ENCODE measurements at places on chromosomes 12 and 14. TPM values are rescaled to one million over a fixed set of nuclear protein-coding genes. Genes with fewer than 3 reads are reported as not detected.

DNA sequence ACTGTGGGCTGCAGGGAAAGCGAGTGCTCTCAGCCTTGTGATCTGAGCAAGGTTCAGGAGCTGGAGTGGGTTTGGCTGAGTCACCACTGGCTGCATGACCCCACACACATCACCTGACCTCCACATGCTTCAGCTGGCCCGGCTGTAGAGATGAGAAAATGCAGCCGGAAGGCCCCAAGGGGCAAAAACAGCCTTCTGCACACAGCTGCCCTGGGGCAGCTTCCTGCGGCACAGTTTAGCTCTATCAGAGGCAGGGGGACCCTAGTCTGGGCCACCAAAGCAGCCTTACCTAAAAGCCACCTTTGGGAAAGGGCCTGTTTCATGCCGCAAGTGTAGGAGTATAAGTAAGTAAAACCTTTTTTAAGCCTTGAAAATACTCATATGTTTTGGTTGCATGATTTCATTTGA, 123.3 kb downstream of the SSPN start:
- DNase-seq = no peak
- H3K27ac ChIP-seq = no peak overlapping the region
- no peaks in the 10 kb centered on the region for H3K4me1 ChIP-seq
- H3K27me3 ChIP-seq = no peaks in the 10 kb centered on the region

DNA sequence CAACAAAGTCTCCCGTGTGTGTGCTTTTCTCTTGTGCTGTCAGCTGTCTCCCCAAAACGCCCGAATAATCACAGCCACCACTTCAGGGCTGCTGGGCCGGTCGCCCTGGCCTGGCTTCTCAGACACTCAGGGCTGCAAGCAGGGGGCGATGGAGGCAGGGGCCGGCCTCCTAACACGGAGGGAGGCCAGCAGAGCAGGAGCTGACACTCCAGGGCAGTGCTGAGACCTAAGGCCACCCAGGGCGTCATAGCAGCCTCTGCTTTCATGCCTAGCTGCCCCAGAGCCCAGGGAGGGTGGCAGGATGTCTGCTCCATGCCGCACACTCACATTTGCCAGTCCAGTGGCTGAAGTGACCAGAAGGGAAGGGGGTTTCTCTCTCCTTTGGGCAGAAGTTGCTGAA, 25.6 kb downstream of the STX2 start:
- no peak overlapping the region for H3K27ac ChIP-seq
- no peak for DNase-seq
- no peaks in the 10 kb centered on the region for H3K4me1 ChIP-seq
- H3K4me3 ChIP-seq = no peak overlapping the region

DNA sequence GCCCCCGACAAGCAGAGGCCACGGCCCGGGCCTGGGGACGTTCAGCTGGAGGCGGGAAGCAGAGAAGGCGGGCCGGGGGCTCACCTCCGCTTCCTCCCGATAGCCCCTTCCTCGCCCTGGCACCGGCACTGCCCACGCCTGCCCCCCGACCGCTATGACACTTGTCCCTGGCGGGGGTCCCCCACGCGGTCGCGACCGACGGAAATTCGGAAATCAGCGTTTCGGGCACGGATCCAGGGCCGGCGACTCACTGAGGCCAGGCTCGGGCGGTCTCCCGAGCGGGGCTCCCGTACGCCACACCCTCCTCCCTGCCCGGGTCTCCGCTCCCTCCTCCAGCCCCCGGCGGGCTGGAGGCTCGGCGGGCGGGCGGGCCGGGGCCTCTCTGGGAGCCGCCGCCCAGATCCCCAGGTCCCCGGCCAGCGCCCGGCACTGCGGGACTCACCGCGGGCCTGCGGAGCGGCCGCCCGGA, 581 bp downstream of the PITPNM2 start:
- H3K36me3 ChIP-seq = no peaks in the 10 kb centered on the region
- H3K4me1 ChIP-seq = no peaks in the 10 kb centered on the region
- no peak overlapping the region for H3K27ac ChIP-seq
- DNase-seq = peak; percentile 87

GRCh38 chr12:22459838-22460490, 84.4 kb downstream of the C2CD5 start:
- no peak overlapping the region for H3K4me3 ChIP-seq
- no peak for DNase-seq
- no peaks in the 10 kb centered on the region for H3K4me1 ChIP-seq
- no peaks in the 10 kb centered on the region for H3K36me3 ChIP-seq

DNA sequence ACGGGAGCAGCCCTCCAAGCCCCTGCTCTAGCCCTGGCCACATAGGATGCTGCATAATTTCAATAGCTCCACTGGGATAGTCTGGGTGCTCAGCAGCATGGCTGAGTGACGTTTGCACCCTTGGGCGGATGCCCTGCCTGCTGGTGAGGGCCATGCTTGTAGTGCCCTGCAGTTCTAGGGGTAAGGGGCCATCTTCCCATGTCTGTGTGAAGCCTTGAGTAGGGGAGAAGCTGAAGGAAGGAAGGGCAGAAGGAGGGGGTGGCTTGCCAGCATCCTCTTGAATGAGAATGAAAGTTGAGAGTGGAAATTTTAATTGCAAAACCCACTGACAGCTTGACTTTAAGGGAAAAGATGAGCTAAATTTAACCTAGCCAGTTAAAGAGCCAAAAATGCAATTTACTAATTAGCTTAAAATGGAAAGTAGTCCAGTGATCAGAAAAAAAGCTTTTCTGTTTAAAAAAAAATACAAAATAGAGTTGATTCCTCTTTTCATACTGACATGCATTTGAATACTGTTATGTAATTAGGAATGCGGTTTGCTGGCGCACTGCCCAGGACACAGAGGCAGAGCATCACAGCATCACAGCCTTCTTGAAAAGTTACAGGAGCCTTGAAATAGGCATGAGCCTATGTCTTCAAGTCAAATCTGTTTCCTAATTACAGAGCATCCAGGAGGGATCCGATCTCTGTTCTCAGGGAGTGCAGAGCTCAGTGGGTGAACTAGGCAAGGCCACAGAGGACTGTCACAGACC, 18.5 kb upstream of the EML1 start:
- no peaks in the 10 kb centered on the region for H3K36me3 ChIP-seq
- no peaks in the 10 kb centered on the region for H3K27me3 ChIP-seq
- no peak overlapping the region for H3K4me3 ChIP-seq
- DNase-seq = no peak

GRCh38 chr14:74841230-74842207, 34.4 kb downstream of the PROX2 start:
- no peak for DNase-seq
- peaks cover 4% of the 10 kb centered on the region for H3K36me3 ChIP-seq
- no peaks in the 10 kb centered on the region for H3K27me3 ChIP-seq
- H3K27ac ChIP-seq = no peak overlapping the region

DNA sequence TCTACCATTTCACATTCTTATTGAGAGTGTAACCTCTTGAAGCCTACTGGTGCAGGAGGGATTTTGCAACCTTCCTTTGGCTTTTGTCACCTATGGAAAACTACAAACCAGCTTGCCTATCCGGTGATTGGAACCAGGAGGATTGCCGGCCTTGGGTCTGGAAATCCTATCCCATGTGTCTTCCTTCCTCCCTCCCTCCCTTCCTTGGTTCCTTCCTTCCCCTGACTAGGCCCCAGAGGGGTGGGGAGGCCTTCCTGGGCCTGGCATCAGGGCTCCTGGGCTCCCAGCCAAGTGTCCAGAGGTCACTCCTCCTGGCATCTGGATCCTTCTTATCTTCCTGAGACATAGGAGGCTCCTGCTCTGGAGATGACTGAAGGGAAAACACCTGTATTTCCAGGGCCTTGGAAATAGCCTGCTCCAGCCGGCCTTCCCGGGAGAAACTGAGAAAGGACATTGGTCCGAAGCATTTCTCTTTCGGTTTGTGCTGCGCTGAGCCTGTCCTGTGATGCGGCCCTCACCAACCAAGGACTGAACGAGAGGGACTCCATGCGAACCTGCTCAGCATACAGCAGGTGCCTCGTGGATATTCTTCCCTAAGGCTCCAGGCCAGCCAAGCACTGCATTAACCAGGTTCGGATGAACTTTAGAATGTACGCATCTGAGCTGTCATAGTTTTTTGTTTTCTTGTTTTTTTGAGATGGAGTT, 43.4 kb downstream of the PSMA6 start:
- DNase-seq = no peak
- no peak overlapping the region for H3K4me3 ChIP-seq
- H3K36me3 ChIP-seq = no peaks in the 10 kb centered on the region
- no peak overlapping the region for H3K27ac ChIP-seq
- no peaks in the 10 kb centered on the region for H3K4me1 ChIP-seq

DNA sequence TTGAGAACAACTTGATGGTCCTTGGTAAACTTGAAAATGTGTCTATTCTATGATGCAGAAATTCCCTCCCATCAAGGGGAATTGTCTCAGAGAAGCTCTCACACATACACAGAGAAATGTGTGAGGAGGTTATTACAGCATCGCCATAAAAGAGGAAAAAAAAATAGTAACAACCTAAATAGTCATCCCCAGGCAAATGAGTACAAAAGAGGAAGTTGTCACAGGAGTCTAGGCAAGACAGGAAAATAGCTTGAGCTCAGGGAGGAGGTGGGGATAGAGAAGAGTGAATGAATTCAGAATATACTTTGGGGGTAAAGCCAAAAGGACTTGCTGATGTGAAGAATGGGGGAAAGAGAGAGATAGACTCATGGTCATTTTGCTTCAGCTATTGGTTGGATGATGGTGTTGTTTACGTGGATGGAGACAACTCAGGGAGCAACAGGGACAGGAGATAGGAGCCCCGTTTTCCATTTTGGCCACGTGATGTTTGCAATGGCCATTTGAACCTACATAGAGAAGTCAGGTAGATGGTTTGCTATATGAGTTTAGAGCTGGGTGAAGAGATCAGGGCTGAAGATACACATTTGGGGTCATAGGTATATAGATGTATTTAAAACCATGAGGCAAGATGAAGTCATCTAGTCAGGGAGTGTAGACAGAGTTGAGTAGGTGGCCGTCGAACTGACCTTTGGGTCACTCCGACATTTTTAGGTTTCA, 20.3 kb downstream of the LRRC74A start:
- peaks cover 2% of the 10 kb centered on the region for H3K27me3 ChIP-seq
- no peak overlapping the region for H3K4me3 ChIP-seq
- no peak for DNase-seq

DNA sequence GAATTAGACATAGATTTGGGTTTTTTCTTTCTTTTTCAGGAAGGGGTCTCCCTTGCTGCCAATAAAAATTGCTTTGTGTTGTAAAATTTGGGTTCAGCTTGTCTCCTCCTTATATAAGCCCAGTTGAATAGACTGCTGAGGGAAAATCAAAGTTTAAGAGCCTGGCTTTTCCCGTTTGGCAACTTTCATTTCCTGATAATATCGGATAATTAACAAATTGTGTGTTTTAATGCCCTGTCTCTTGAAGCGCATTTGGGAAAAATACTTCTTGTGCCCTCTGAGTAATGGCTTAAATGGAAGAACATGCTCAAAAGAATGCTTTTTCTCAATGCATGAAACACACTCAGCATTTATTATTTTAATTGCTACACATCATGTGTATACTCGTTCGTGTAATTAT, 198.0 kb upstream of the DCN start:
- H3K27ac ChIP-seq = no peak overlapping the region
- DNase-seq = no peak
- no peaks in the 10 kb centered on the region for H3K4me1 ChIP-seq
- no peaks in the 10 kb centered on the region for H3K36me3 ChIP-seq

GRCh38 chr14:52950898-52951680, at the start of gene FERMT2:
TSS of gene FERMT2 (minus strand) at chr14:52951050. CDS start at chr14:52950568, 482 bp downstream.
- peak within 1 kb of the TSS; percentile 51 for H3K4me3 ChIP-seq
- no peaks in the 10 kb centered on the region for H3K4me1 ChIP-seq
- H3K36me3 ChIP-seq = peaks cover 5% of the 10 kb centered on the region
- DNase-seq = peak; percentile 95

- DNase-seq = no peak
- H3K4me3 ChIP-seq = no peak overlapping the region
- H3K27me3 ChIP-seq = no peaks in the 10 kb centered on the region
- H3K4me1 ChIP-seq = no peaks in the 10 kb centered on the region
Measured at GRCh38 chr14:61300209-61300608, 19.1 kb upstream of the TMEM30B start.

GRCh38 chr12:131067981-131068851, 114.5 kb downstream of the ADGRD1 start:
- H3K4me3 ChIP-seq = no peak overlapping the region
- no peaks in the 10 kb centered on the region for H3K4me1 ChIP-seq
- H3K27me3 ChIP-seq = no peaks in the 10 kb centered on the region
- no peaks in the 10 kb centered on the region for H3K36me3 ChIP-seq
- DNase-seq = peak; percentile 41

GRCh38 chr12:47820631-47821345, 1.1 kb upstream of the HDAC7 start:
- no peaks in the 10 kb centered on the region for H3K27me3 ChIP-seq
- H3K4me3 ChIP-seq = peak overlapping the region; percentile 96
- peak; percentile 93 for DNase-seq
- H3K36me3 ChIP-seq = no peaks in the 10 kb centered on the region
- H3K27ac ChIP-seq = peak overlapping the region; percentile 97
- peaks cover 13% of the 10 kb centered on the region for H3K4me1 ChIP-seq

GRCh38 chr12:27537855-27538675, 14.1 kb downstream of the PPFIBP1 start:
- peaks cover 25% of the 10 kb centered on the region for H3K4me1 ChIP-seq
- peak overlapping the region; percentile 93 for H3K27ac ChIP-seq
- peak overlapping the region; percentile 31 for H3K4me3 ChIP-seq
- no peaks in the 10 kb centered on the region for H3K27me3 ChIP-seq
- peaks cover 2% of the 10 kb centered on the region for H3K36me3 ChIP-seq

DNA sequence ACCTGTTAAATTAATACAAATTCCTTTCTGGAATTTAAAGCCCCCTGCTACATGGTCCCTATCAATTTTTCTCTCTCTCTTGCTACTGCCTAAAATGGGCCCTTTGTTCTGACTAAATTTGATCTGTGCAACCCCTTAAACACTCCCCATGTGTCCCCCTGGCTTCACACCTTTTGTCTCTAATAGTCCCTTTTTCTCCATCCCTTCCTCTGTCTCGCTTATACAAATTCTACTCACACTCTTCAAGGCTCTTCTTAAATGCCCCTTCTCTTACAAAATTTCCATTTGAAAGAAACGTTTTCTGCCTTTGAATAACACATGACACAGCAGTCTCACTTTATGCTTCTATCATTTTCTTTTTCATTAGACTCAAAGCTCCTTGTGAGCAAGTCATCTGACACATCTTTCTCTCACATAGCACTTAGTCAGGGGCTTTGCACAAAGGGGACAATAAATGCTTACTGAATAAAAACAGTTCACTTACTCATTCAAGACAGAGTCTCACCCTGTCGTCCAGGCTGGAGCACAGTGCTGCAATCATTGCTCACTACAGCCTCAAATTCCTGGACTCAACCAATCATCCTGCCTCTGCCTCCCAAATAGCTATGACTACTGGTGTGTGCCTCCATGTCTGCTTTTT, 41.5 kb upstream of the NR2C1 start:
- H3K36me3 ChIP-seq = no peaks in the 10 kb centered on the region
- peaks cover 4% of the 10 kb centered on the region for H3K4me1 ChIP-seq
- H3K4me3 ChIP-seq = no peak overlapping the region
- DNase-seq = no peak
- H3K27me3 ChIP-seq = no peaks in the 10 kb centered on the region

Gene KICS2
- total RNA-seq = 6.2 TPM

Gene ANKS1B
- total RNA-seq = 37.0 TPM

Gene BIN2
- total RNA-seq = 9.4 TPM

Gene TAS2R7
- not detected for total RNA-seq

Gene AGAP2
- 2.6 TPM for total RNA-seq
